OCI-M1 (cell line): ENCODE measurements at places on chromosomes 3 and 15.

GRCh38 chr15:80367094-80367493 is 37.1 kb upstream of the ARNT2 start:
- peak; percentile 54 for DNase-seq

- peak; percentile 83 for DNase-seq
Observed at GRCh38 chr3:12194209-12194608, 35.5 kb upstream of the TIMP4 start.

DNA sequence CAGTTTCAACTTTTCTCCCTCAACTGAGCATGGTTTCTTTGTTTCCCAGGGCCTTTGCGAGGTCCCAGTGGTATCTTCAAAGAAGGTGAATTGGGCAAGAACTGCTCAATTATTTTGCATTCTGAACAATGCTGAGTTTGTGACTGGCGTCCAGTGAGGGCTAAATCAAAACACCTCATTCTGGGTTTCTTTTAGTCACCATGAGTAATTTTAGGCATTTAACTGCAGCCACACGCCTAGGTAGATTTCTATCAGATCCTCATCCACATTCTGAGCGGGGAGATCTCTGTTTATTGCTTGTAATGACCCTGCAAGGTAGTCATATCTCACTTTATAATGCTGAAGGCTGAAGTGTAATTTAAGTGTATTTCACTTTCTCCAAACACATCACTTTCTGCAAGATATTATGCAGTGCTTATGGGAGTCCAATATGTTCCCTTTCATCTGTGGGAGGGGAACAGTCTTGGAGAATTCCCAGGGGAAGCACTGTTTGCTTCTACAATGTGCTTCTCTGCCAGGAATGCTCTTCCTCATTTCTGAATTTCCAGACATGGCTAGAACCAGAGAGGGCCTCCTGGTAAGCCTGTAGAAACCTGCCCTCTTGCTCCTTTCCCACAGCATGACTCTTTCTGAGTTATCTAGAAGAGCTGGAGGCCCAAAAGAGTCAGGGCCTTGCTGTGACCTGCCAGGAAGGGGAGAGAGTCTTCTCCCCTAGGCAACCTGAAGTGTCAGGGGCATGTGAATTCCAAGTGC is 91.7 kb downstream of the FRMD4B start:
- DNase-seq: no peak

GRCh38 chr3:51378065-51378464 is 7.0 kb upstream of the MANF start:
- DNase-seq: no peak

GRCh38 chr3:29203851-29204250 is 77.0 kb upstream of the RBMS3 start:
- DNase-seq: no peak

DNA sequence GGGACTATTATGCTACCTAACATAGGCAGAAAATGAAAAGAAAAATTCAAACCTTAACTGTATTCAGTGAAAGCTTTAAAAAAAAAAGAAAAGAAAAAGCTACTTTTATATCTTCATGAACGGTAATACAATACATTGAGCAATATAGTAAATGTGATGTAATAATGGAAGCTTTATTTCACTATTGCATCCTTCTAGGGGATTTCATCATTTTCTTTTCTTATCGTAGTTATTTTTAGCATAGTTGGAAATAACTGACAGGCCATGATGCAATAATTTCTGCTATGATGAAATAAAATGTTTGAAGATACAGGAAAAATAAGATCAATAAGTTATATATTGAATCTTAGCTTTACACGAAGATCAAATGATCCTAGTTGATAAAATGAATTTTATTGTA is 40.3 kb upstream of the ZCWPW2 start:
- DNase-seq: peak; percentile 71

DNA sequence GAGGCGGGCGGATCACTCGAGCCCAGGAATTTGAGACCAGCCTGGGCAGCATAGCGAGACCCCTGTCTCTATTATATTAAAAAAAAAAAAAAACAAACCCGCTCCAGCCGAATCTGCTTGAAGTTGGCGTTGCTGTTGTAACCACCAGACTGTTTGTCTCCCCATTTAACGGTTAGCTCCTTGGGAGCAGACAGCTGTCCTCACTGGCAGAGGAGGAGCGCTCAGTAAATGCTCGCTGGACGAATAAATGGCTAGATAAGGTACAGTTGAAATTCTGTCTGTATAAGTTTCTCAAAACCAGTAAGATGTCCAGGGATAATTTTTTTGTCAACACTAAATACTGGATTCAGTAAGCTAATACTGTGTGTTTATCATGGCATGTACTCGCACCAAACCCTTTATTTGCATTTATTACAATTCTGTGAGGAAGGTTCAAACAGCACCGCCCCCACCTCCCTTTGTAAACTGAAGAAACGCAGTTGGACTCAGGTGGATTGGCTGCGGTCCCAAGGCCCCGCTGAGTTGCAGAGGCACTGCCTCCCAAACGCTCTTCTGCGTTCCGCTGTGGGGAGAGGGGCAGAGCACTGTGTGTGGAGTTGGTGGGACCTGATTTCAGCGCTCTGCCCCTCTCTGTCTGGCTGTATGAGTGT is 1.1 kb downstream of the RCCD1 start:
- DNase-seq: peak; percentile 28

DNA sequence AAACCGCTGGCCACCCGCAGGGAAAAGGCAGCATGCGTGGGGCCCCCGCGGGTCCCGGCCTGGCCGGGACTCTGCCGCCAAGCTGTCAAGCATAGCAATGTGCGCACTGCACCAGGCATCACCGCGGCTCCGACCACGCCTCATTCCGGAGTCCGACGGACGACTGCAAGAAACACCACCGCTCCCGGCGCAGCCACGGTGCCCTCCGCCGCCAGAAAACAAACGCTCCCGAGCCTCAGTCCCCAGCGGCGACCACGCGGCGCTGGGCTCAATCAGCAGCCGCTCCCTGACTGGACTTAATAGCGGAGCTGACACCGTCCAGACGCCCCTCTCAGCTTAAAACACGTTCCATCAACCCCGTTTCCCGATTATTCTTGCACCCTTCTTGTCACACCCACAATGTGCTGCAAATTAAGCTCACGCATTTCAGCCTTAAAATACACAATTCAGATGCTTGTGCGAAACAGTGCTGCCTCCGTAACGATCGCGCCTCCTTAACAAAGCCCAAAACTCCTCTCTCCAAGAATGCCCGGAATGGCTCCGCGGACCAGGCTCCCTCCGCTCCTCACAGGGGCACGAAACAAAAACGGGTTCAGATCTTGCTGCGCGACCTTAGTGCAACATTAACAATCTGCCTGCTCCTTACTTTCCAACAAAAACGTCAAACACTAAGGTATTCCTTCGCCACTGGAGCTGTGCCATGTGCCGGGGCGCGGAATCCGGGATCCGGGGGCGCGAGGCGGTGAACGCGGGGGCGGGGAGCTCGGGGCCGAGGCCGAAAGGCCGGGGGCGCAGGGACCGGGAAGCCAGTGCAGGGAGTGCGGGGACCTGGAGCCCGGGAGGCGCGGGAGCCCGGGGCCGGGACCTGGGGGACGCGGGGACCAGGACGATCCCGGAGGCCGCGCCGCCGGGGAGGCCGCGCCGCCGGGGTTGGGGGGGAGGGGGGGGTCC is 655 bp downstream of the CYFIP1 start:
- peak; percentile 60 for DNase-seq

DNA sequence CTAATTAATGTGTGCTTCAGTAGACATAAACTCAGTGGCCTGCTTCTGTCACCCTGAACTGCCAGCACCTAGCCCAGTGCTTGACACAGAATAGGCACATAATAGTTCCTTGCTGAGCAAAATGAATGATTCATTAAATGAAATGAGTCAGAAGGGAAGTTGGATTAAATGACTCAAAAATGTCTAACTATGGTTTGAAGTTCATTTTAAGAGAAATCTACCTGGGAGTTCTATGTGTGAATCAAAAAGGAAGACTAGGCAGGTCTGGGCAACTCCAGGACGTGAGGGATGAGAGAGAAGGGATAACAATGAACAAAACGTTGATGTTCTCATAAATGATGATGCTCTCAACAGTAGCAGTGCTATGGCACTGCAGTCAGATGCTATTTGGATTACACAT is 175.0 kb downstream of the CFAP20DC start:
- DNase-seq: no peak

- no peak for DNase-seq
Observed at GRCh38 chr3:29152379-29152778, 128.5 kb upstream of the RBMS3 start.

- peak; percentile 49 for DNase-seq
Observed at GRCh38 chr3:192802957-192803899, 75.9 kb upstream of the FGF12 start.

- no peak for DNase-seq
Observed at GRCh38 chr3:171261487-171261886, 198.7 kb downstream of the TNIK start.

DNA sequence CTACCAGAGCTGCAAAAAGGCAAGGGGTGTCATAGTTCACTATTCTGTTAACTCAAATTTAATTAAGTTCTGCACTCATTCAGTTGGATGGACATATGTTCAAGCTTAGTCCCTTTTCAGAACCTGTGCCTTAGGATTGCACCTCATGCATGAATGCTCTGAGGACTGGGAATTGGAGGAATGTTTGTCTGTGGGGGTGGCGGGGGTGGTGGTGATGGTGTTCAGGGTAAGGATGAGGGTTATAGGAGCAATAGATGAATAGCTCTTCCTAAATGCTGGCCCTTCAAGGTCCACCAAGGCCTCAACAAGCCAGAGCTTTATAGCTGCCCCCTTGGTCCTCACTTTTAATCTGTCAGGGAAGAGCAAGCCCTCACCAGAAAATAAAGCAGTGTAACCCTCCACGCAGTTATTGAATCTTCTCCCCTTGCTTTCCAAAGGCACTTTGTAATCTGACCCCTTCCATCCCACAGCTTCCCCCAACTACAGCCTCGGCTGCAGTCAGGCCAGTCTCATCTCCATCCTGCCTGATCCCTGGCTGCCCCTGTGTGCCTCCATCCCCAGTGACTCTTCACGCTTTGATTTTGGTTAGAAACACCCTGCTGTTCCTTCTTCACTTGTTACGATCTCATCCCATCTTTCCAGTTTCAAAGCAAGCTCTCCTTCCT is 221.6 kb upstream of the LMCD1 start:
- no peak for DNase-seq

GRCh38 chr3:160381470-160381869 is 17.6 kb downstream of the IFT80 start:
- DNase-seq: peak; percentile 6

DNA sequence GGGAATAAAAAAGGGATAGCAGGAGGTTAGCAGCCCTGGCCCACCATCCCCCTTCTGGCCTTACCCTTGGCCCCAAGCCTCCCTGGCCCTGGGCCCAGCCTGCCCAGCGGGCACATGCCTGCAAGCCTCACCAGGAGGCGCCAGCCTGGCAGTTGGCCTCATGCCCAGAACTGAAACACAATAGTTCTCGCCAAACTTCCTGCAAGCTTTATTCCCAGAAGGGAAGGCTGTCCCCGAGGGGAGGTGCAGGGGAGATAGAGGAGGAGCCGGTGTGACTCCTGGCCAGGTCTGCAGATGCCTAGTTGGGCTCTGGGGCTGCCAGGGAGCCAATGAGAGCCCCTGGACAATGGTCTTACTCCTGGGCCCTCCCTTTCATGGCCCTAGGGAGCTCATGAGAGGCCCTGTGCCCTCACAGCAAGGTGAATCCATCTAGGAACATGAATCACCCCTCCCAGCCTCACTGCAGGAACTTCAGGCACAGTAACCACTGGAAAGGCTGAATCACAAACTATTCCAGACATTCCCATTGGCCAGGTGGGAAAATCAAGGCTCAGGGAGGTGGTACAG is 4.0 kb downstream of the CCDC33 start:
- no peak for DNase-seq

GRCh38 chr3:148087601-148088371 is 609.9 kb upstream of the AGTR1 start:
- no peak for DNase-seq

- no peak for DNase-seq
Observed at GRCh38 chr3:144816323-144816722, 844.7 kb downstream of the DIPK2A start.

- DNase-seq: no peak
Observed at GRCh38 chr3:173253471-173253870, 112.4 kb upstream of the SPATA16 start.

DNA sequence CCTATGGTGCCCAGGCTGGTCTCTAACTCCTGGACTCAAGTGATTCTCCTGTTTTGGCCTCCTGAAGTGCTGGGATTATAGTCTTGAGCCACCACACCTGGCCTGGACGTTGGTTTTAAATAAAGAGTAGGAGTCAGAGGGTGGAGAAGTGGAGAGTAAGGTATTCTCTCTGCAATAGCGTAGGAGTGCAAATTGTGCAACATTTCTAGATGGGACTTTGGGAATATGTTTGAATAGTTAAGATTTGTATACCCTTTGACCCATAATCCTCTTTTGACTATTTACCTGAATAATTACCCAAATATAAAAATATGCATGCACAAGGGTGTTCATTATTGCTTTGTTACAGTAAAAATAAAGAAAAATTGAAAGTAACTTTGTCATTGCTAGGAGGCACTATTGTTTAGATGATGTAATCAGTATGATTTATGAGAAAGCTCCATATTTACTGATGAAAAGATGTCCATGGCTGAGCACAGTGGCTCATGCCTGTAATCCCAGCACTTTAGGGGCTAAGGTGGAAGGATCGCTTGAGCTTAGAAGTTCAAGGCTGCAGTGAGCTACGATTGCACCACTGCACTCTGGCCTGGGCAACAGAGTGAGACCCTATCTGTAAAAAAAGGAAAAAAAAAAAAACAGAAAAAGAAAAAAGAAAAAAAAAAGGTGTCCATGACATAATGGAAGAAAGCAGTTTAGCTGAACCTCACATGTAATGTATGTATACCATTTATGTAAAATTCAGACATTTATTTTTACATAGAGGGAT is 15.1 kb upstream of the XYLB start:
- peak; percentile 46 for DNase-seq

DNA sequence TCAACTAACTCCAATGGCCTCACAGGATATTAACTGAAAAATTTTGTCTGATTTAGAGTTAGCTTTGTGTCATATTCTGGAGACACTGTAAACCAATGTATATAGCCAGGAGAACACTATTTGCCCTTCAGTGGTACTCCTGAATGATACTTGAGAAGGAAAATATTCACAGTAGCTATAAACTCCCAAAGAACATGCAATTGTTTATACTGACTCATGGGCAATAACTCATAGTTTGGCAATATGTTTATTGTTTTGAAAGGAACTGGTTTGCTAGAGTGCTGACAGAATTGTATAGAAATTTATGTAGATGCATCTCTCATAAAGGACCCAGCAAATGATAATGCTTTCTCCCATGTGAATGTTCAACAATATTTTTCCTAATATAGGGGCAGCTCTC is 537.6 kb downstream of the PLOD2 start:
- no peak for DNase-seq

DNA sequence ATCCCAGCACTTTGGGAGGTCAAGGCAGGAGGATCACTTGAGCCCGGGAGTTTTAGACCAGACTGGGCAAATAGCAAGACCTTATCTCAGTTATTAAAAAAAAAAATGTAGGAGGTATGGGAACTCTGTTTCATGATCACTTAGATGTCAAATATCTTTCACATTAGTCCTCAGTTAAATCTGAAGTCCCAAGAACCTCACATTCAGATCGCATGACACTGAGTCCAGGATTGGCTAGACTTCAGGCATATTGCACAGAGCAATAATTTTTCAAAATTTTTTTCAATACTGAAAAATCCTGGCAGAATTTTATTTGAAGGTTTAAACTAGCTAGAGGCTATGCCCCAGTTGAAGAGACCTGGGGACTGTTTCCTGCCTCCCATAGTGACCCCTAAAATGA is 56.3 kb upstream of the ZNF148 start:
- DNase-seq: no peak
